ENCODE measurements at places on chromosomes 7 and 10.

DNA sequence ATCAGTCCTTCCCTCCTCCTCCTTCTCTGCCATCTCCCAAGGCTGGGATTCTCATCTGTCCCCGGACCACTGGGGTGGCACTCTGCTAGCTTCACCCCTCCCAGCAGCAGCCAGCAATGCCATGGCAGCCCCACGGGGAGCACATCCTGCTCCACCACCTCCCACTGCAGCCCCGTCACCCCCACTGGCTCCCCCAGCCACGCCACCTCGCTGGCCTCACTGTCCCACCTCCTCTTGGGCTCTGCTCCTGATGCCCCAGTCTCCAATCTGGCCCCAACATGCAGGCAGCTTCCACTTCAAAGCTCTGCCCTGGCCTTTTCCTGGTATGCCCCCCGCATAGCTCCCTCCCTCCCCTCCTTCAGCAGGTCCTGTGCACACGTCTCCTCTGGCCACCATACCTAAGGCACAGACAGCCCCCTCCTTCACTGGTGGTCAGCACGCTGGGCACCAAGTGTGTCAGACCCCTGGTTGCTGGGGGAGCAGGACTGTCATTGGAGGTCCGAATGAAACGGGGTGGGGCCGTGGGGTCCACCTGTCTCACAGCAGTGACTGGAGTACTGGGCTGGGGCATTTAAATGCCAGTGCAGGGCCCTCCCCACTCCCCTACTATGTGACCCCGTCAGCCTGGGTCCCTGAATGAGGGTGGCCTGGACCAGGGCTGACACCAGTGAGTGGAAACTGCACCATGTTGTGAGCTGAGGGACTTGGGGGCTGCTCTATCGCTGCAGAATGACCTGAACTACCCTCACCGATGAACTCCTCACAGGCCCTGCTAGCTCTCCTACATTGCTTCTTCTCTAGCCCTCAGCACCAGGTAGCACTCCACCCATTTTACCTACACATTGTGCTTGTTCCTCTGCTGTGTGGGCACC is 38.7 kb downstream of the RASGEF1A start:
- DNase-seq = no peak

- no peak for DNase-seq
These were observed 94.4 kb upstream of the SKAP2 start for GRCh38 chr7:26958834-26959233.

DNA sequence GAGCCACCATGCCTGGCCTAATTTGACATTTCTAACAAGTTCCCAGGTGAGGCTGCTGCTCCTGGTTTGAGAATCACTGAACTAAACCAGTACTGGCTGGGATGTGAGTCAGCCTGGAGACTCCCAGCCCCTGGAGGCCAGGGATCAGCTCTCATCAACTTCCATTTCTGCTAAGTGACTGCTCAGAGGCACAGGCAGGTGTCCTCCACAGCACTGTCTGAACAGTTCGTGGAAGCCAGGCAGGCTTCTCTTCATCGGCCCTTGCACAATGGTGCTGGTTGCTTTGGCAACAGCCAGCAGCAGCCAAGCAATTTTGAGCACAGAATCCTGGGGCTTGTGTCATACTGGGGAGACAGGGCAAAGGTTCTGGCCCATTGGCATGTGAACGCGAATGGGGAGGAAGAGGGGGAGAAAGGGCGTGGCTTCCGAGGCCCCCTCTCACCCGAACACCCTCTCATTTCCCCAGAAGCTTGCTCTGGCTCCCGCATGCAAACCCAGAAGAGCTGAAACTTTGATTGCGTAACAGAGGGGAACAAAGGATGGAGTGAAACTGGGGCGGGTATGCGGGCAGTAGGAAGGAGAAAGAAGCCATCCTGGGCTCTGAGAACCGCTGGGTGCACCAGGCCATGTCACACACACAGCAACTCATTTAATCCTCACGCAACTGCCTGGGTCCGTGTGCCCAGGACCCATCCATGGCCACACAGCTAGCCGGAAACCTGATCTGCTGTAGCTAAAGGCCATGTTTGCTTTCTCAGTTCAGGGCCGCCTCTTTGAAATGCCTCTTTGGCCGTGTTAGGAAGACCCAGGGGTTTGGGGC is 9.0 kb upstream of the POR start:
- no peak for DNase-seq

DNA sequence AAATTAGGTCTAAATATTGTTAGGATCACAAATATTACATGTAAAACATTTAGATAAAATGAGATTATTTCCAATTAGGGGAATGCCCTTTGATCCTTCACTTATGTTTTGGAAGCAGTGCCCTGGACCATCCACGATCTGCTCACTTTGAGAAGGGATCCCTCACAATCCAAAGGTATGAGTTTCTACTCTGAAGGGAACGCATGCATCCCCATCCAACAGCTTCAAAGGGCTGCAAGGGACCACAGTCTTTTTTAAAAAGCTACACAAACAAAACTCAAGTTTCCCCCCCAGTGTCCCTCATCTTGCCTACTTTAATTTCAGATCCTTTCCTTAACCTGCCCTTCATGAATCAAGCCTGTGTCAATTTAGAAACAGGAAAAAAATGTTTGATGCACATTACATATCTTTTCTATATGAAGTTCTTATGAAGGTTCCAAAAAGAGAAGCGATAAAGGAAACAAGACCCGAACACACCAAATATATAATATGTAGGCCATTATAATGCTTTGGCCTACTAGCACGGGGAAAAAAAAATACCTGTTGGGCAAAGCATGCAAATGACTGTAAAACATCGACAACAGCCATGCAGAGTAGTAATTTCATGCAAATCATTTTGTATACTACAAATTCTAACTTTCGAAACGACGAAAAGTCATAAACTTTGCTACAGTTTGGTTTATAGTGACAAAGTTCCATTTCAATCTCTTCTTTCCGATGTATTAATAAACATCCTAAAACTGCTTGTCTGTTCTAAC is 2.0 kb downstream of the EIF3A start:
- DNase-seq = no peak

GRCh38 chr7:111113263-111114017 is 22.5 kb downstream of the LRRN3 start:
- DNase-seq = no peak

DNA sequence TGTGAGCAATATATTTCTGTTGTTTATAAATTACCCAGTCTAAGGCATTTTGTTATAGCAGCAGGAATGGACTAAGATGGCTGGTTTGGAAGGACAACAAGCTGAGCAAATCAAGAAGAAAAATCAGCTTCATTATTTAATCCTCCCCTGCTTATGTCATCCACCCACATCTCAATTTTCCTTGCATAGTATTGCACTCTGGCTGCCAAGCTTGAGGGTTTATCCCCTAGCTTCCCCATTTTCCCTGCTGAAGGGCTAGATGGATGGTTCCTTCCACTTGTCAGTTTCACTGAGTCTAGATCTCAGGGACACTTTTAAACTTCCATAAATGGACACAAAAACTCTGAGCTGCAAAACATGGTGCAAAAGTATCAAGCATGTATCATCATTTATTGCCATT is 75.2 kb upstream of the LAMB4 start:
- no peak for DNase-seq

DNA sequence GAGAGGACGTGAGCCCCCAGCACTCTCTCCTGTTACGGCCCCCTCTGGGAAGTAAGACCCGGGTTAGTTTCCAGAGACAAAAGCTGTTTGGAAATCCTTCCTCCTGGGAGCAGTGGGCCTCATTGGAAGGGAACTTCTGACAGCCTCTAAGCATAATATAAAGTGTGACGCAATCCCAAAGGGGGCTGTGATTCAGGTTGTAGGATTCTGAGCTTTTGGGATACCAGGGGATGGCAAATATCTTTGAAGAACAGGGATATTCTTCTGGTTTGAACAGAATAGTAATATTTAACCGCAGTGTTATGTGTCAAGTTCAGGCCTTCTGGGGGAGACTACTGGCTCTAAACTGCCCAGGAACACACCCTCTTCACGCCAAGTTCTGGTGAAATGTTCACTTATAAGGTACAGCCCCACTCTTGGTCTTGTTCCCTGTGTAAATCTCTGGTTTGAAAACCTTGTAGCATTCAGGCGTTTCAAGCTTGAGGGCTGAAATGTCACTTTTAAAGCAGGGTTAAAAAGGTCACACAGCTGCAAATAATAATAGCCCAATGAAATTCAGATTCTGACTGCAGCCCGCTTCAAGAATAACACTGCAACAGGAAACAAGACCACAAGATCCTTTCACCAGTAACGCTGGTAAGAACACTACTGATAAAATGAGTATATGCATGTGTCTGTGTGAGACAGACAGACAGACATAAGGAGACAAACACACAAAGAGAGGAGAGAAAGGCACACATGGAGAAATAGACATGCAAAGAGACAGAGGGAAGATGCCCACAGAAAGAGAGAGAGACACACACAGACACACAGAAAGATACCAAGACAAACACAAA is 69.0 kb downstream of the CREB5 start:
- no peak for DNase-seq

DNA sequence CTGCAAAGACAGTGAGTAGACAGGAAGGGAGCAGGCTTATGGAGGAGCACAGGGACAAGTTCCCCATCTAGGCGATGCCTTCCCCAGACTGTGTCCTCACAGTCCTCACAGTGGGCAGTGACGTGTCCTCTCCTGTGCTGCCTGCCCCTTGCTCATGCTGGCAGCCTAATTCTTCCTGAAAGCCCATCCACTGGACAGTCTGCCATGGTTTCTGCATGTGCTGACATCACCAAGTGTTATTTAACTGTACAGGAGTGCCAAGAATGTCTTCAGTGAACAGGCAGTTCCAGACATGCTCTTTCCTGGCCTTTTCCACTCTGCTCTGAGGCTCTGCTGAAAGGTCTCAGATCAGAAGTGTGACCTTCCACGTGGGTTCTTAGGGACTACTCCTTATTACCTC is 54.1 kb downstream of the ZNF248 start:
- no peak for DNase-seq

DNA sequence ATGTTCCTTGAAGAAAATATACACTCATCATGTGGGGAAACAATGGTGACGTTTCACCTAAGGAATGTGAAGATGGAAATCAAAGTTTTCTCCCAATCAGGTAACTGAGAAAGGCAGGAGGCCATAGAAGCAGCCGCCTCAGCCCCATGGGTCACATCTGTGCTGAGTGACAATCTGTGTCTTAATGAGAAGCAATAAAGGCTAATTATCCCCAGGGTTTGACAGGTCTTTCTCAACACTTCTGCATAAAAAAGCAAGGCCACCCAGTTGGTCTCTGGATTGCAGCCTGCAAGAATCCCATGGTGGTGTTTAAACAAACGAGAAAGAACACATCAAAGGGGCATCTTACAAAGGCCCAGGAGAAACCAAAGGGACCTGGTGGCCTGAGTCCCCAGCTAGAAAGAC is 91.1 kb upstream of the TNS3 start:
- DNase-seq = no peak

DNA sequence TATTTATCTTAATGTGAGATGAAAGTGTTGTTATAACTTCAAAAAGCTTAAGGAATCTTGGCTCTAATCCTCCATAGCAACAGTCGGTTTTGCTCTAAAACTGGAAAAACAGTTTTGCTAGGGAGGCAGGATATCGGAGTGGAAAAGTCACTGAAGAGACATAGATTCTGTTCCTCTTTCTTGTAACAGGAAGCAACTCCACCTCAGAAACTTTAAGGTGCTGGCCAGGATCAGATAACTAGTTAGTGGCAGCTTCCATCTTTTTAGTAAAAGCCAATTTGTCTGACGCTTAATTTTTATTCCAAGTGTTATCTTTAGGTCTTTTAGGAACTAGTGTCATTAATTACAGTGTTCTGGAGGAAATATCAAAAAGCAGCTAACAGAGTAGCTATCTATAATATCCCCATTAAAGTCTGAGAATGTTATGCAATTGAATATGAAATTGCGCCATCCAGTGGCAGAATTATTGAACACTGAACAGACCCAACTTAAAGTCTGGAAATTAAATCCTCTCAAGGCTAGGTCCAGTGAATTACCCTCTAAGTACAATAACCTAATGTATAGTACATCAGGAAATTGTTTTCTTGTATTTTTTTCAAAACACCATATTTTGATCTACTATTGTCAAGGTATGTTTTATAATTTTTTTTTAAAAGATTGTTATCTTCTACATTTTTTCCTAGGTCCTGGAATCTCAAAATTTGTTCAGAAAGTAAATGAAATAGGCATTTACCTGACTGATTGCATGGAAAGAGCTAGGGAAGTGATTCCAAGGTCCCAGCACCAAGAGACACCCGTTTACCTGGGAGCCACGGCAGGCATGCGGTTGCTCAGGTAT is 65.9 kb upstream of the CC2D2B start:
- DNase-seq = peak; percentile 35

DNA sequence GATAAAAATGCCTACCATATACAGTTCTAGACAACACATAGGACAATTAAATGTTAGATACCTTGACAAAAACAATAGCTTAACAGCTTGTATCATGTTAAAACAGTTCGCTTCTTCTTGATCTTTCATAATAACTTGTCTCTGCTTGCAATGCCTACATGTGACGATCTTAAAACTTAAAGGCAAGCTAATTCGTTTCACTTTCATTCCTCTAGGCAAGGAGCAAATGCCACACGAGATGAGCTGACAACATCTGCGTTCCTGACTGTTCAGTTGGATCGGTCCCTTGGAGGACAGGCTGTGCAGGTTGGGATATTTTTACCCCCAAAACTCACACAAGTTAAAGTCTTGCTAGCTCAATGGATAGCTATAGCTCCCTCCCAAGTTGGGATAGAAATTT is 51.6 kb upstream of the ARL4A start:
- DNase-seq = no peak

GRCh38 chr10:86798025-86798424 is 41.6 kb downstream of the BMPR1A start:
- DNase-seq = no peak

GRCh38 chr7:156004265-156005201 is 192.3 kb upstream of the SHH start:
- no peak for DNase-seq

- DNase-seq = peak; percentile 10
These were observed 106.7 kb downstream of the TNS3 start for GRCh38 chr7:47474937-47475879.

GRCh38 chr10:67607472-67607871 is 88.5 kb downstream of the CTNNA3 start:
- DNase-seq = peak; percentile 4

GRCh38 chr10:33418301-33418700 is 83.8 kb upstream of the NRP1 start:
- no peak for DNase-seq

DNA sequence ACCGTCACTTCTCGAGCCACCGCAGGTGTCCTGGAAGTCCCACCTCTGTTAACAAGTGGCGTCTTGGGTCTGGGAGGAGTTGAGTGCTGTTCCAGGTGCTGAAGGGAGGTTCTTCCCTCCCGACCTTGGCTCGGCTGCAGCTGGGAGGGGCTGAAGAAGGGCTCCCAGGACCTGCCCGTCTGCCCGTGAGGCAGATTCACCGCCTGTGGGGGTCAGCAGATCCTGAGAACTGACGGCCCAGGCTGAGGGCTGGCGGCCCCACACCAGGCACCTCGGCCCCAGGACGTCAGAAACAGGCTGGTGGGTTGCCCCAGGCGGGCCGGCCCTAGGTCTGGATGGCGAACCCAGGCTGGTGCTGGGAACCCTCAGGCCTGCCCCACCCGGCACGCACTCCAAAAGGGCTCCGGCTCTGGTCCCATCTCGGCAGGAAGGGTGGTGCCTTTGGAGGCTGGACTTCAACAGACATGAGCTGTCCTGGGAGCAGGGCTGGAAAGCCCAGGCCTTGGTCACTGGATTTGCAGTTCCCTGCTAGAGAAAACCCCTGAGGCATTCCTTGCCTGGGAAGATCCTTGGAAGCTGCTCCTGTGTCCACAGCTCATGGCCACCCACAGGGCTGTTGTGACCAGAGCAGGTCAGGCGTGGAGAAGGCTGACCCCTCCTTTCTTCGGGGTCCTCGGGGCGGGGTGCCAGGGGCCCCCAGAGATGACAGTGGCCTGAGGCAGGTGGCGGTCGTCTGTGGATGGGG is 42.6 kb upstream of the CFAP46 start:
- DNase-seq = no peak

- DNase-seq = peak; percentile 85
These were observed 65.3 kb upstream of the SLF2 start for GRCh38 chr10:100847440-100847839.

All from stimulated activated CD4-positive, alpha-beta T cell treated with anti-CD3 and anti-CD28 coated beads, Interleukin-15, amount 100 ng/mL, for 24 hours (primary cell).